AG20443 (cell line): ENCODE measurements at places on chromosomes 1 and 21.

GRCh38 chr1:7620196-7620595, 150.9 kb upstream of the VAMP3 start:
- DNase-seq: no peak

DNA sequence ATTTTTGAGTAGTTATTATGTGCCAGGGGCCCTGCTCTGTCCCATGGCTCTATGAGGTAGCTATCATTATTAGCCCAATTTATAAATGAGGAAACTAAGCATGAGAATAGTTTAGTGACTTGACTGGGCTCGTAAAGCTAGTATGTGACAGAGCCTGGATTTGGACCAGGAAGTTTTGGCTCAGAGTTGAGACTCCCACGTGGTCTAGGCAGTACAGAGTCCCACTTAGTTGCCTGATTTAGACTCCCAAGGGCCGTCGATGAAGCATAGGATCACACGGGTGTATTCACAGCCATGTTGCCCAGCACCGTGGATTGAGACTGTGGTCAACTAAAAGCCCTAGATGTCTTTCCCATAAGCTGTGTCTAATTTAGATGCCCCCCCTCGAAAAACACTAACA, 81.7 kb downstream of the DDX20 start:
- no peak for DNase-seq

- no peak for DNase-seq
These were observed 20.6 kb downstream of the ATP6V1G3 start for GRCh38 chr1:198519639-198520501.

- DNase-seq: no peak
These were observed 249.9 kb downstream of the NFIA start for GRCh38 chr1:61332196-61332753.

DNA sequence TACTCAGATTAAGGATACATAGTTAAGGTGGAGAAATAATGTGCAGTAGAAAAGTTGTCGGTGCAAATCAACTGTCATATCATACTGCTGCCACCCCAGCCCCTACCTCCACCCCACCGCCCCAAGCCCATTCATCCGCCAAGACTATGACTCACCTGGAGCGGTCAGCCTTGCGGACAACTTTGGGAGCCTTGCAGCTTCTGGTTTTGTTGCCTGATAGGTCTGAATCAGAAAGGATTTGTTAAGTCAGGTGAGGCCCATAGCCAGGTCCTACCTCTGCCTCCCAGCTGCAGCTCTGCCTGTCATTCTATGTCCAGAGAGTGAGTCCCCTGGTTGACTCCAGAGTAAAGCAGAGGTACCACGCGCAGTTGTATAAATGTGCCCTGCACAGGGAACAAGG, 12.6 kb downstream of the C1orf162 start:
- no peak for DNase-seq

DNA sequence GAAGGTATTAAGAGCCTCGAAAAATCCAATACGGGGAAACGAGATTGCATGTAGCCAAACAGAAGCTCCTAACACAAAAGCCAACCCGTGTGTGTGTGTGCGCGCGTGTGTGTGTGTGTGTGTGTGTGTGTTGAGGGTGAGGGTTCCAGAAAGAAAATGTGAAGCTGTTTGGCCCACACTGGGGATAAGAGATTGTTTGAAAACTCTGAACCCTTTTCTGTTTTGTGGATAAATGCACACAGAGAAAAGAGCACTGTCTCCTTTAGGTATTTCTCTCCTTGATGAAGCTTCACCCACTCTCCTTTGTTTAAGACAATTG, 1.9 kb downstream of the WLS start:
- DNase-seq: no peak

DNA sequence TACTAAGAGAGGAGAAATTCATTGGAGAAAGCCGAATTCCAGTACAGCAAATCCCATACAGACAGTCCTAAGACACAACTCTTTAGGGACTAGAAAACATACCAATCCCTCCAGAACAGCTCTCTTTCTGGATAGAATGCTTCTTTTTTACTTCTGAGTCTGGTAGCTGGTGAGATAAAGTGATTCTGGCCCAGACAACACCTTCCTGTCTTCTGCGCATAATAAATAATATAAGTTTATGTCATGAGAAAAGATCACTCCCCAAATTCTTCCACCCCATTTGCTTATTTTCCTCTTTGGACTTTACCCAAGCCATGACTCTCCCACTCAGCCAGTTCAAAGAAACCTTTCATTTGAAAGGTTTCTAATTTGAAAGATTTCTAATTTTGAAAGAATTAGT, 98.4 kb downstream of the EDEM3 start:
- DNase-seq: no peak

- DNase-seq: no peak
These were observed 37.0 kb upstream of the KCNA10 start for GRCh38 chr1:110555807-110556470.

DNA sequence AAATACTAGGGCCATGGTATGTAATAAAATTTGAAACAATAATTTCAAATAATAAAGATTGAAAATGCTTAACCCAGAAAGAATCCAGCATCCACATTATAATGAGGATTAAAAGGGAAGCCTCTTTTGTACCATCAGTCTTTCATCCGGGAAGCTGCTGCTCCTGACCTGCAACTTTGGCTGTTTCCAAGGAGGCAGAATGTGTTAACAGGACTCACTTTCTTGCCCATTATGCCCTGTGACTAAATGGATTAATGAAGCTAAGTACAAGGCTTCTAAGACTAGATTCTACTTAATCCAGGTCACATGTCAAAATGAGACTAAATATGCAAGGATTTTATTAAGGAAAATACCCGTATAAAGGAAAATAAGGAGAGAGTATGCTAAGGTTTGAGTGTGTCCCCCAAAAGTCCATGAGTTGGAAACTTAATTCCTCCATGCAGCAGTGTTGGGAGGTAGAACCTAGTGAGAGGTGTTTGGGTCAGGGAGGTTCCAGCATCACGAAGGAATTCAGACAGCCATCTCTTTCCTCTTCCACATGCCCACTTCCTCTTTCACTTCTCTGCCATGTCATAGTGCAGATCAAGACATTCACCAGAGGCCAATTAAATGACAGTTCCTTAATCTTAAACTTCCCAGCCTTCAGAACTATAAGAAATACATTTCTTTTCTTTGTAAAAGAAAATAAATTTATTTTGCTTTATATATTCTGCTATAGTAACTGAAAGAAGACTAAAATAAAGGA, 27.7 kb downstream of the FMO2 start:
- no peak for DNase-seq

DNA sequence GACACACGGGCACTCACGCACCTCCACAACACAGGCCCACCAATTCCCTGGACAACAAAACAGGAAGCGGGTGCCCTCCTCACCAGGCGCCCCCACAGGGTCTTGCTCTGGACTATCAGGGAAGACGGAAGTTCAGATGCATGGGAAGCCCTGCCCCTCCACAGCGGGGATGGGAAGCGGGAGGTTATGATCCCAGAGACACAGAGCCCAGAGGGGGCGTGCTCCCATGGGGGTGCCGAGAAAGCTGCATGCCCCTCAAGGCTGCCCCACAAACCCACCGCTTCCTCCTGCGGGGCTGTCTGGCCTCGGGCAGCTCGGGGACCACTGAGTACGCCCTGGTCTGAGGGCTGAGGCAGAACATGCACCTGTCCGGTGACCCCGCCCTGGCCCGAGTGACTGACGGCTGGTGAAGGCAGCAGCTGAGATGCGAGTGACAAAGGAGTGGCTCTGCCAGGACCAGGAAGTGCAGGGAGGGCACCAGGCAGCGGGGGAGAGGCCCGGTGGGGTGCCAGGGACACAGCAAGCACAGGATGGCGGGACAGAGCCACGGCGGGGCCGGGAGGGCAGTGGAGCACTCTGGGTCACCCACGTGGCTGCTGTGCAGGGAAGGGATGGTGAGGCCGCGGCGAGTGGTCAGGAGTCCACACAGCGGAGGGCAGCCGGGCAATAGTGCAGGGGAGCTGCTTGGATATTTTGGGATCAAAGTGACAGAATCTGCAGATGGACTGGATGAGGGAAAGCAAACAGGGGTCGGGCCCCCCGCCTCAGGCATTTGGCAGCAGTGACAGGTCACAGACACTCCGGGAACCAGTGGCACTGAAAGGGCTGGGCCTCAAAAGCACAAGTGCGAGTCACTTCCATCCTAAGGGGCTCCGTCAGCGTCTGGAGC, 18.6 kb downstream of the NADK start:
- DNase-seq: no peak

DNA sequence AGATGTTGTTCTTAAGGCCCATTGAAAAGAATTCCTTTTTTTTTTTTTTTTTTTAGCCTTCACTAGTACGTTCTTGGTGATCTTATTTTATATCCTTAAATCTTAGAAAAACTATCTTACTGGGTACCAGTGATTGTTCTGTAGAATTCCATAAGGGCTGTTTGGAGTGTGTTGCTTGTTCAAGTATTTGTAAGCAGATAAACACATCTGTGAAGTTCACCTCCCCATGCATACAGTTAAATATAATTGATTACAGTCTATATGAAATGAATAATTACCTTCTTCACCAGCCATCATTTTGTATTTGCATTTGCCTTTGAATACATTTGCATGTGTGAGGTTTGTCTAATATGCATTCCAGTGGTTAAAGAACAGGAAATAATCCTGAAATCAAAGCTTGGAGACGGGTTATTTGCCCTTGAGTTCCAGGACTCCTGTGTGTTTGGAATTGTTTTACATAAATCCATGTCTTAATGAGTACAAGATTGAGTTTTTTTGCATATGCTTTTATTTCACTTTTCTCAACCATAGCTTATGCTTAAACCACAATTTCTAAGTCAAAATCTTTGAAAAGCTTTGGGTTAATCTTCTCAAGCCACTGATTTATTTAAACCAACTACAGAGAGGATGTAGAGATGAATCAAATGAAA, 73.1 kb downstream of the VPS13D start:
- no peak for DNase-seq

GRCh38 chr1:162632217-162632666, at the start of gene DDR2:
TSS of gene DDR2 (plus strand) at chr1:162632464. CDS start at chr1:162719064, 86,600 bp downstream.
- DNase-seq: peak; percentile 79

DNA sequence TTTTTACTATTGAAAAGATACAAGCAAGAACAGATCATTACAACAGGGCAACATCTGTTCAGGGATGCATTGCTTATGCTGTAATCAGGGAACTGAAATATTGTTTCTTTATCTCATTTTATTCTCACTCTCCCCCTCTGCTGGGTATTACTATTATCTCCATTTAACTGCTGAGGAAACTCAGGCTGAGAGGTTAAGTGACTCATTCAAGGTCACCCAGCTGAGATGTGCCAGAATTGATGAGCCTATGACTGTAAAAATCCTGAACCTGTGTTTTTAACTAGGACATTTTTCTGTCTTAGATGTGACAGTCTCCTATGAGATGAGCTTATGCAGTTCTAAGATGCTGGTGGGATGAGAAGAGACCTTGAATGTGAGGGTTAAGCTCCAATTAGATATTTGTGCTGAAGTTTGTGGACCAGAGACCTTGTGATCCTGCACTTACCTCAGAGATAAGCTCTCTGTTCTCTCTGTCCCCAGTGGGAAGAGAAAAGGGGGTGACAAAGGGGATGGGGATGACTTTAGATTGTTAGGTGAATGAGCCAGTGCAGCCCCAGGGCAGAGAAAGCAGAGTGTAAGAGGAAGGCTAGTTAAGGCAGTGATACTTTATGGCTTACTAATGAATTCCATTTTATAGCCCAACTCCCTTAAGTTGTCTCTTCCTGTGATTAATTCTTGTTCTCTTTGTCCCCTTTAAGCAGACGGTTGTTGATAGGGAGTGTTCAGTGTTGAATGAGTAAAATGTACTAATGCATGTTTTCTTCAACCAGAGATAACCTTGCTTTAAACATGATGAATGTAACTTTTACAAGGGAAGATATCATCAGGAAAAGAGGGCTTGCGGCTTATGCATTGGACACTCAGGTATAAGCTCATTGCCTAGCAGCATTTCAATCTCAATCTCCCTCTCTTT, 111.4 kb downstream of the HLX start:
- DNase-seq: peak; percentile 35

DNA sequence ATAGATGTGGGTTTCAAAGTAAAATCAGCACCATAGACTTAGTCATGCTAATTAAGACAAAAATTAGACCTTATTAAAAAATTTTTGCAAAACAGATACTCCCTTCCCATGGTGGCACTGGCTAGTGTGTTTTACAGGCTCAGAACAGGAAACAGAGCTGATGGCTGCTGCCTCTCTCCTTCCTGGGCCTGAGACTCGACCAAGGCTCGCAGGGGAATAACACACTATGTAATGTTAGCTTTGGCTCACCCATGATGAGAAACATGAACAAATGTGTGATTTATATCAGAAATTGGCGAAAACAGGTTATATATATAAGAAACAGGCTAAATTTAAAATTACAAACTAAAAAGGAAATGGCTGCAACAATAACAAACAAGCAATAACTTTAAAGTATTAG, 50.7 kb downstream of the ERG start:
- DNase-seq: no peak

DNA sequence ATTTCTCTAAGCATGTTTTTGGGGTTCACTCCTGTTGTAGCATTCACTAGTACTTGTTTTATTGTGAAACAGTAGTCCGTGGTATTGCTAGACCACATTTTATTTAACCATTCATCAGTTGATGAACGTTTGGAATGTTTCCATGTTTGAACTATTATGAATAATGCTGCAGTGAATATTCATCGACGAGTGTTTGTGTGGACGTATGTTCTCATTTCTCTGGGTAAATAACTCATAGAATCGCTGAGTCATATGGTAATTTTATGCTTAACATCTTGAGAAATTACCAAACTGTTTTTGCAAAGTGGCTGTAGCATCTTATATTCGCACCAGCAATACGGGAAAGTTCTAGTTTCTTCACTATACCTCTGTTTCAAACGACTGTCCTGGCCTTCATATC, 28.0 kb upstream of the KAZN start:
- no peak for DNase-seq

GRCh38 chr1:1087351-1088028, 13.4 kb upstream of the RNF223 start:
- no peak for DNase-seq

GRCh38 chr21:36910581-36911307, 55.7 kb downstream of the HLCS start:
- peak; percentile 34 for DNase-seq

DNA sequence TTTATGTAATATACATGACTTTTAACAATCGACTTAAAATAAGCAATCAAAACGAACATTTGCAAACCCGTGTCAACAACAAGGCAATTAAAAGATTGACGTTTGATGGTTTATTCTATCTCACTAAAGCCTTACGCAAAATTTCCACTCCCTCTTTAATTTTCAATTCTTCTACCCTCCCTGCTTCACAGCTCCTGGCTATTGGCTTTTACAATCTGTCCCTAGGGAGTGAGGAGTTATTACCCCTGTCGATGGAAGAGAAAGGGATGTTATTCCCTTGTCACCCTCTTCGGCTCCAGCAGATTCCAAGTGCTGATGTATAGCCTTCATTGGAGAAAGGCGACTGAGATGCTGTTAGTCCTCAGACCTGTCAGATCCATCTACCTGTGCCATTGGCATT, 161.3 kb downstream of the ZNF281 start:
- no peak for DNase-seq
